Osteoblast (primary cell): ENCODE measurements at places on chromosomes 6 and 20. TPM values are rescaled to one million over a fixed set of nuclear protein-coding genes. Genes with fewer than 3 reads are reported as not detected.

- no peak for DNase-seq
These were observed 35.0 kb downstream of the ARMC2 start for GRCh38 chr6:108883172-108883571.

DNA sequence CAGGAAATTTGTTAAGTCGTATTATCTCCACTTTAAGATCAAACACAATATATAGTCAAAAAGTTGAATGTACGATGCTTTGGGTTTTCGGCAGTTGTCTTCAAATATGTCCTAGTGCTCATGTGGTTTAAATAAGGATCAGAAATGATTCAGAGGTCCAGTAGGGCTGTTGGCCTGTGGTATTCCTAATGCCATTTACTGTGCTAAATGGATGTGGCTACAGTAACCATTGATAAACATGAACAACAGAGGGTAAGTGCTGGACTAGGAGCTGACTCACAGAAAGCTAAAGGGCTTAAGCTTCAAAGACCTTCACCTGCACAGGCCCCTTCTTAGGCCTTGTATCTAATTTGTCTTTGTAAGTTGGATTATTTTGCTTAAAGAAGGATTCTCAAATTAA, 80.5 kb upstream of the TPD52L1 start:
- no peak for DNase-seq

DNA sequence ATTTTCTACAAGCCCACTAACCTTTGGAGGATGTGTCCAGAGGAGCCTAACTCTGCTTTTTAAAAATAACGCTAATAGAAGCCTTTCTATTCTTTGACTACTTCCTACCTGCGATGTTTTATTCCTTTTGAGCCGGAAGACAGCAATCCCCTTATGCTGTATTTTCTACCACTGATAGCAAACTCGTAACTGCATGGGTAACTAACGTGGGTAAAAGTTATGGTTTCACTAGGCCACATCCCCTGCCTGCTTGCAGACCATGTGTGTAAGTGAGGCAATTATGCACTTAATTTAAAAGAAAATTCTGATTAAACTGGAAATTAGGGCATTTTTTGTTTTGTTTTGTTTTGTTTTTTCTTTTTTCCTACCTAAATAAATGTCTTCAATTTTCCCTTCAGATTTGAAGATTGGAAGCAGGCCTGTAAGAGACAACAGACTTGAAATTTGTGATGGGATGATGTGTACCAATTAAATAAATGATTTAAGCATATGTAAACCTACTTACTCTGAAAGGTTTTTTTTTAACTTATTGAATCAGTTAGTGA, 931 bp downstream of the UFL1 start:
- no peak for DNase-seq

- no peak for DNase-seq
These were observed 60.6 kb upstream of the NT5E start for GRCh38 chr6:85389151-85389797.

- no peak for DNase-seq
These were observed 211.8 kb downstream of the PLCB4 start for GRCh38 chr20:9280666-9281065.

- peak; percentile 91 for DNase-seq
These were observed 41.1 kb upstream of the OSTM1 start for GRCh38 chr6:108115598-108116058.

- DNase-seq, result peak; percentile 59
These were observed 1.3 kb downstream of the KIF13A start for GRCh38 chr6:17985934-17986655.

DNA sequence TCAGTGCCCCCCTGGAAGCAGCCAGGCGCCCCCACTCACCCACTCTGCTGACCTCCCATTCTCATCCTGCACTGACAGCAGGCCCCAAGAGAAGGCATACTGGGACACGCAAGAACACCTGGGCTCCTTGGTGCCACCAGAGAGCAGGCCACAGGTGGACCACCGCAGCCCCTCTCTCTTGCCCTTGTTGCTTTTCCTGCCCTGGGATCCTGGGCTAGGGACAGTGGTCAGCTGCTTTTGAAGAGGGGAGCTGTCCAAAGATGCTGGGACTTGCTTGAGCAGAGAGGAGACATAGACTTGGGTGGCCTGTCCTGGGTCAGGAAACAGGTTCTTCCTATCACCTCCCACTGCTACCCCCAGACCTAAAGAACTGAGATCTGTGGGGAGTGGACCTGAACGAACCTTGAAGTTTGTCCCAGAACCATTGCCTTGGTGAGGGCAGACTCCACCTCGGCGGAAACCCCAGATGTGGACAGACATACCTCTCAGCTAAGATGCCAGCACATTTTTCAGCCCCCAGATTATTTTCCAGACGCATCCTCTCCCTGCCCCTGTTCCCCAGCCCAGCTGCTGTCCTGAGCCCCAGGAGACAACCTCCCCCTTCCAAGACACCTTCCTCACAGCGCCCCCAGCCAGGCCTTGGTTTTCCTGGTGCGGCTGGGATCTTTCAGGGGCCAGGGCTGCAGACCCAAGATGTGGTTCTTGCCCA, 1.1 kb downstream of the GLP1R start:
- peak; percentile 80 for DNase-seq

- DNase-seq, result no peak
These were observed 179.7 kb upstream of the MYLIP start for GRCh38 chr6:15948930-15949900.

DNA sequence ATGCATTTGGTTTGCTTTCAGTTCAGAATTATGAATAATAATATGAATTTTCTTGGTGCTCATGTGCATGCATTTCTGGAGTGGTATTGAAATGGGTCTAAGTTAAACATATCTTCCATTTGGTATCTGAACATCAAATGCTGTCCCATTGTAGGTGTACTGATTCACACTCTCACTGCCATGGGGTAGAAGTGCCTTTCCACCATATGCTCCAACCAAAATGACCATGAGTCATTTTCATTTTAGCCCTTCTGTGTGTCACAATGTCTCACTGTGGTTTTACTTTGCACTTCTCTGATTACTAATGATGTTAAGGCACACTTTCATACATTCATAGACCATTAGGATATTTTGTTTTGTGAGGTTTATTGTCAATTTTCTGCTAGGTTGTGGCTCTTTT, 211.9 kb downstream of the HAO1 start:
- DNase-seq, result no peak

- no peak for DNase-seq
These were observed 161.9 kb upstream of the HCRTR2 start for GRCh38 chr6:55012454-55012853.

DNA sequence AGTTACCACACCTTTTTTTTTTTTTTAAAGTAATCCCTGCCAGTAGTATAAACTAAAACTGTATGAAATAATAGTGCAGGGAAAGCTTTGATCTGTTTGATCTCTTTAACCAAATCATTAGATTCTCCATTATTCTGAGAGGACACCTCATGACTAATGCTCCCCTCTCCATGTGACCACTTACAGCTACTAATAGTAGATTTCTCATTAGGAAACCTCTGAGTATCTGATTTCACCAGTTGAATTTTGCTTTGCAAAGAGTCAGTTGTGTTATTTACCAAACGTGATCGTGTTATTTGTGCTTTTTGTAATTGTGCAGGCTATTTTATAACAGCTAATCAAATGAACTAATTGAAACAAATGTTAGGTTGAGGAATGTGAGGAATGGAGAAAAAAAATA, 12.5 kb downstream of the CASP8AP2 start:
- DNase-seq, result no peak

- DNase-seq, result no peak
These were observed 21.1 kb downstream of the RAET1L start for GRCh38 chr6:150004101-150004782.

DNA sequence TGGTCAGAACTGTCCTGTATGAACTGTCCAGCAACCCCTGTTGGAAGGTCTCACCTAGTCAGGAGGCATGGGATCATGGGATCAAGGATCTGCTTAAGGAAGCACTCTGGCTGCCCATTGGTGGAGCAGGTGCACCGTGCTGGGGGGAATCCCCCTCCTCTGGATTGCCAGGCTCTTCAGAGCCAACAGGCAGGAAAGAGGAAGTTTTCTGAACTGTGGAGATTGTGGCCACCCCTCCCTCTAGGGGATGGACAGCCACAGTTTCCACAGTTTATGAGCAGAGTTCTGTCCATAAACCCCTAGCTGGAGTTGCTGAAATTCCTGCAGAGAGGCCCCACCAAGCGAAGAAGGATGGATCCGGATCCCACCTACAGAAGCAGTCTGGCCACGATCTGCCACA, 13.0 kb upstream of the HLA-DQB1 start:
- DNase-seq, result no peak

The DNAAF9 gene
- total RNA-seq, result 10.6 and 11.2 TPM in 2 replicates

The NKX2-2 gene
- under 0.01 TPM in 1 of 2 replicates, not detected in the other for total RNA-seq

The SIM1 gene
- total RNA-seq, result under 0.01 and 0.36 TPM in 2 replicates

The KCNK5 gene
- not detected in 2 replicates for total RNA-seq

The PACSIN1 gene
- not detected in 2 replicates for total RNA-seq

The CST3 gene
- 169 and 229 TPM in 2 replicates for total RNA-seq

The FOXF2 gene
- 1.1 and 2.1 TPM in 2 replicates for total RNA-seq

The TRIM31 gene
- not detected in 2 replicates for total RNA-seq
